ENCODE measurements at places on chromosomes 1 and 21. TPM values are rescaled to one million over a fixed set of nuclear protein-coding genes. Genes with fewer than 3 reads are reported as not detected.

DNA sequence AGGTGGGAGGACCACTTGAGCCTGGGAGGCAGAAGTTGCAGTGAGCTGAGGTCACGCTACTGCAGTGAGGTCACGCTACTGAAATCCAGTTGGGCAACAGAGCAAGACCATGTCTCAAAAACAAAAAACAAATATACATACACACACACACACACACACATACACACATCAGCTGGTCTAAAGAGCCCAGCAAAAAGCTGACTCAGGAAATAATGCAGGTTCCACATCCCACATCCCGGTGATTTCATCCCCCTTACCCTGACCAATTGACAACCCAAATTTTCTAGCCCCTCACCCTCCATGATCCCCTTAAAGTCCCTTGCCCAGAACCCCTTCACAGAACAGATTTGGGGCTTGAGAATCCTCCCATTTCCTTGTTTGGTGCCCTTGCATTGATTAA is 11.9 kb upstream of the CFHR4 start:
- no peak for DNase-seq

GRCh38 chr1:87291107-87291506 is 37.6 kb upstream of the LMO4 start:
- no peak for DNase-seq

Gene TSACC
- 0.31 TPM for polyA plus RNA-seq

DNA sequence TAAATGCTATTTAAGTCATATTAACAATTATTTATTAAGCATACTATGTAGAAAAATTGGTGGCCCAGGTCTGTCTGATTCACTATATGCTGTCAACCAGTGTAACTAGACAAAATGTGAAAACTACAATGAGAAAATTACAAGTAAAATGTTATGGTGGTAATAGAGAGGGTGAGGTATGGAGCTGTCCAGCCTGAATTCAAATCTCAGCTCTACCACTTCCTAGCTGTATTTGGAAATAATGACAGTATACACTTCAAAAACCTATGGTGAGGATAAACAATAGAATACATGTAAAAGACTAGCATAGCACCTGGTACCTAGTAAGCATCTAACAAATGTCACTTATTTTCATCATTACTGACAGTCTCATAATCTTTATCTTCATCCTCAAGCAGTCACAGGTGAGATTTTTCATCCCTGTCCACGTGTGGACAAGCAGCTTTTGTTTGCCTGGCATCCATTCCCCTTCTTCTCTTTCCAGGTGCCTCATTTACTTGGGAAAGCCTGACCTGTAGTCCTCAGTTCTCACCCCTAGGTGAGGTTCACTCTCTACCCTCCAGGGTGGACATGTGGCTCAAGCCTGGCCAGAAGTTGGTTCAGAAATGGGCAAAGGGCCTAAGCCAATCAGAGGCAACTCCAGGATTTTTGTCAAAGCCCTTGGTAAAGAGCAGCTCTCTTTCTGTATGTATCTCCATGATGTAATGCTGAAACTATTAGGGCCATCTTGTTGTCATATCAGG is 29.5 kb downstream of the EGLN1 start:
- DNase-seq, result no peak

DNA sequence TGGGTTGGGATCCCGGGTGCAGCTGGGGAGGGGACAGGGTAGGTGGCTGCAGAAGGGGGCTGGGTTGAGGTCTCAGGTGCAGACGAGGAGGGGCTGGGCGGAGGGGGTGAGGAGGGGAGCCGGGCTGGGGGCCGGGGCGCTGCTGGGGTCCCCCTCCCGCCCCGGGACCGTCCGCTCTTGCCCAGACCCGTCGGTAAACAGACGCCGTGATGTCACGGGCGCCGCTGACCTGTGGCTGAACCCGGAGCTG is 22.3 kb downstream of the DHRS3 start:
- DNase-seq, result no peak

Data from muscle of back (tissue), 13 donors.